ENCODE measurements at places on chromosomes 5 and 9.

- no peak for DNase-seq
These were observed 513.5 kb downstream of the DMAC1 start for GRCh38 chr9:7286101-7286500.

DNA sequence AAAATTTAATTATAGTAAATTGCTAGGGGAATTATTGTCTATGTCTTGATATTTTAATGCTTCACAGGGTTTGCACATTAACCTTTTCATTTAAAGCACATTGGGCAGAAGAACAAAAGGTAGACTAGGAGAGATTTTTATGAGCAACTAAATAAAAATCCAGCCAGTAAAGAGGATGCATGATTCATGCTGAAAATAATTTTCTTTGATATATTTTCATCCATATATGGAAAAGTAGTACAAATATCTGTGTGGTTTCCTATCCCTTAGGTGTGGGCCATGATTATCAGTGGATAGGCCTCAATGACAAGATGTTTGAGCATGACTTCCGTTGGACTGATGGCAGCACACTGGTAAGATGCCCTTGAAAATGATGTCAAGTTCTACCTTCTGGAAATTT is 83.1 kb downstream of the VCAN start:
- no peak for DNase-seq

- no peak for DNase-seq
These were observed 72.1 kb upstream of the DNAH5 start for GRCh38 chr5:14016549-14016948.

DNA sequence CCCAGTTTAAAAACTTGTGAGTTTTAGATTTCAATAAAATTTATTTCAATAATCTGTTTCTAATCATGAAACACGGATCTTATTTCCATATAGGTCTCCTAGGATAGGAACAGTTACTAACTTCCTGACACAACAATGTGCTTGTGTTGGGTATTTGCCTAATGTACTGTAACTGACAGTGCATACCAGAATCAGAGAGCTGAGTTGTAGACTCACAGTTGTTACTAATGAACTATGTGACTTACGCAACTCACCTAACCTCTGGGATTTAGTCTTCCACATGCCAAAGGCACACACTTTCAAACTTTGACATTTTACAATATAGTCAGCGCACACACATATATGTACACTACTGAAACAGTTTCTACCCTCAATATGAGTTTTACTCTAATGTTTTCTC is 77.7 kb downstream of the HOMER1 start:
- DNase-seq: peak; percentile 28

- DNase-seq: peak; percentile 42
These were observed 579.7 kb upstream of the ZNF608 start for GRCh38 chr5:125326150-125326510.

DNA sequence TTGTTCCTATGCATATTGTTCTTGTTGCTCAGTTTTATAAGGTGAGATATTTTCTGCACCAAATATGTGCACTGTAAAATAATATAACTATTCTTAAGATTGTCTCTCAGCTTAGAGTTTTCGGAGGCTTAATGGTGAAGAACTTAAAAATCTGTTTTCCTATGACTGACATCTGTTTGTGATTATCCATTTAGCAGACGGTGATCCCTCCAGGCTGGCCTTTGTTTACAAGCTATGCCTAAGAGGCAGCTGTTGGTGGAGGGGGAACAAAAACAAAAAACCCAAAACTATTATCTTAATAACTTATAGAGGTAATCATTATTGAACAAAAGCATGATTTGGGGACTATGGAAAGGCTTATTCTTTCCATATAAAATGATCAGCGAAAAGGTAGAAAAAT is 658 bp downstream of the PDCD1LG2 start:
- no peak for DNase-seq

DNA sequence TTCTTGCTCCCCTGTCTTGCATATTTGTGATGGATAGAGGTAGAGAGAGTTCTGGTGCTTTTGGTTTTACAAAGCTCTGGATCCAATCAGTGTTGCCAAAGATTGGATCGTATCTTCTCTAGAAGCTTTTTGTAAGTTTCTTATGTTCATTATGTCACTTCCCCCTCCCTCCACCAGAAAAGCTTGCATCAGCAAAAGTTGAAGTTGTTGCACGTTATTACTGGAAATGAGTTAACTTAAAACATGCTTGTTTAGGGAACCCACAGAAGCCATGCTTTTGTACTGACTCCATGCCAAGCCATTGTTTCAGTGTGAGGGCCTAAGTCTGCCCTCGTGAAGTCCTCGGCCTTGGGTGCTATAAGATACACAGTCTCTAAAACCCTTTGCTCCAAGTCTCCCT is 186.5 kb downstream of the ERCC6L2 start:
- no peak for DNase-seq

DNA sequence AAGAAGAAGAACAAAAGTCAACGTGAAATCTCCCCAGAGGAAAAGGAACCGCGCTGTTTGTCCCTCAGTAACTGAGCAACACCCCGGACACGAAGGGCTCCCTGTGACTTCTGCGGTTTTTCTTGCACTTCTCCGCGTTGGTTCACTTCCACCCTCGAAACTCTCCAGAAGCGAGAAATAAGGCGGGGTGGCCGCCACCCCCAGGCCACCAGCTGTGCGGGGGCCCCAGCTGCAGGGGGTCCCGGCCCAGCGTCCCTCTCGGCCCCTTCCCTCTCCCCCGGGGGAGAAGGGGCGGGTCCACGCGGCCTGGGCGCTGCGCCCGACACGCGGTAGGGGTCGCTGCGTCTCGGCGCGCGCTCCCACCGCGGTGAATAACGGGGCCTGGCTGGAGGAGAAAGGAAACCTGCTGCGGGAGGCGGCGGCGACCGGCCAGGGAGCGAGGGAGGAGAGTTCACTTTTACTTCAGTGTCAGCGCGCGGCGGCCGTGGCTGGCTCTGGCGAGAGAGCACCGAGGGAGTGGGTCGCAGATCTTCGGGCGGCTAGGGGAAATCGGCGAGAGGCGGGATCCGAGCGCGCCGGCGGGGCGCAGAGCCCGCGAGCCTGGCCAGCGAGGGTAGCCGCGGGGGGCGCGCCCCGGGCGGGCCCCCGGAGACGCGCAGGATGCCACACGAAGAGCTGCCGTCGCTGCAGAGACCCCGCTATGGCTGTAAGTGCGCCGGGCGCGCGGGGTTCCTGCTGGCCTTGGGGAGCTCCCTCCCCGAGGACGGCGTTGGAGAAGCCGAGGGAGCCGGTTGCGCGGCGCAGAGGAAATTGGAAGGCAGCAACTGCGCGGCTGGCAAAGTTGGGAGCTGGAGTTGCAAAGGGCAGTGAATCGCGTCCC is at the start of gene IQGAP2:
Gene IQGAP2, plus strand, starts transcription at position 400 of the 880 bp plus-strand sequence. Its CDS starts 261 bp downstream, at position 661.
- peak; percentile 81 for DNase-seq

DNA sequence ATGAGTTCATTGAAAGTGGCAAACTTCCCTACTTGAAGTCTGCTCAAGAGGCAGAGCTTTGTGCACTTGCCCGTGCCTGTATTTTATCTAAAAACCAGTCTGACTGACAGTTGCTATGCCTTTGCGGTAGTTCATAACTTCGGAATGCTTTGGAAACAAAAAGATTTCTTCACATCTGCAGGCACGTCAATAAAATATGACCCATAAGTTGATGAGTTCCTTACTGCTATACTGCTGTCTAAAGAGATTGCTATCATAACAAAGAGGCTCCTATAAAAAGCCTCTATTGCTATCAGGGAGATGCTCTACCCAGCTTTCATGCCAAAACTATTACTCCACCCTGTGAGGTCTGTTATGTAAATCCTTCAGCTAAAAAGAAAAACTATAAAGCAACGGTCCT is 25.4 kb upstream of the RNF20 start:
- peak; percentile 27 for DNase-seq

GRCh38 chr5:128121651-128122050 is 38.1 kb downstream of the SLC12A2 start:
- no peak for DNase-seq

- no peak for DNase-seq
These were observed 39.0 kb downstream of the RGS3 start for GRCh38 chr9:113502427-113503034.

GRCh38 chr5:95909738-95910137 is 51.9 kb downstream of the ELL2 start:
- no peak for DNase-seq

DNA sequence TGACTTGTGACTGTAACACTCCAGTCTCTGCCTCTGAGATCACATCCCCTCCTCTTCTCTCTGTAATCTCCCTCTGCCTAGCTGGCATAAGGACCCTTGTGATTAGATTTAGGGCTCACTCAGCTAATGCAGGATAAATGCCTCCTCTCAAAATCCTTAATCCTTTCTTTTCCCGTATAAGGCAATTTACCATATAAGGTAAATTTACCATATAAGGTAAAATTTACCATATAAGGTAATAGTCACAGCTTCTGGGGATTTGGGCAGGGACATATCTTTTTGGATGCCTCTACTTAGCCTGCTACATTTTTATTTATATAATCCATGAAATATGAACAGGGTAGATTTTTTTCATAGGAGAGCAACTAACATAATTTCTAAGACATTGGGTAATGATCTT is 318.0 kb upstream of the PUM3 start:
- DNase-seq: no peak

GRCh38 chr9:124125651-124125977 is 114.0 kb downstream of the LHX2 start:
- DNase-seq: no peak

- DNase-seq: no peak
These were observed 2.1 kb downstream of the CPLANE1 start for GRCh38 chr5:37247036-37247435.

- no peak for DNase-seq
These were observed 20.9 kb downstream of the SH3GLB2 start for GRCh38 chr9:129007035-129007765.

DNA sequence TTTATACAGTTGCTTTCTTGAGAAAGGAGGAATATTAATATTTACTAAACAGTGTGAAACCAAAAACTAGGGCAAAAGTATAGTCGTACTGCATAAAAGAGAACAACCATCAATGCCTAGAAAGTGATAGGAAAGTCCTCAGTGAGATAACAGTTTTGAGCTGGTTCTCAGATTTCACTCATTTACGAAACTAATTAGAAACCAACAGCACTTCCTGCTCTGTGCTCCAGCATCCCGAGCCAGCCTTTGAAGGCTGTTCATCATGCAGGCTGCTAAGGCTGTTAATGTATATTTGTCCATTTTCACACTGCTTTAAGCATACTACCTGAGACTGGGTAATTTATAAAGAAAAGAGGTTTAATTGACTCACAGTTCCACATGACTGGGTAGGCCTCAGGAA is 2039.9 kb downstream of the EFNA5 start:
- no peak for DNase-seq

- DNase-seq: no peak
These were observed 4.2 kb downstream of the TRIM7 start for GRCh38 chr5:181200816-181201215.

- DNase-seq: no peak
These were observed 173.7 kb downstream of the GABRB2 start for GRCh38 chr5:161372682-161373344.

DNA sequence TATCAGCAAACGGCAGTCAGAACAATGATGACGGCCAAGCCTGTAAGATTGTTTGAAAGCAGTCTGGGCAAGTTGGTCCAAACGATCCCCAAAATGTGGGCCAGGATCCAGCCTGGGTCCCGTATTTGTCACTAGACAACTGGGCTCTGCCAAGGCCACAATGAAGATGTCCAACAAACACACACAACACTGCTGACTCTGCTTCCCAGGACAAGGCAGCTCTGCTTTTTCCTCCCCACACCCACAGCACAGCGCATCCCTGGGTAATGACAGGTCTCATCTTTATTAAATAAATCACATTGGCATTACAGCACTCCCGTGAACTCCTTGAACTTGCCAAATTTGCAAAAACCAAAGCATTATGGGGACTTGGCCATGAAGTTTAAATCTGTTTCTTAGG is 424.1 kb upstream of the ACTBL2 start:
- DNase-seq: no peak

- DNase-seq: no peak
These were observed 1196.9 kb upstream of the C9orf72 start for GRCh38 chr9:28770226-28770625.

GRCh38 chr5:68379275-68380036 is 163.9 kb downstream of the PIK3R1 start:
- DNase-seq: no peak

DNA sequence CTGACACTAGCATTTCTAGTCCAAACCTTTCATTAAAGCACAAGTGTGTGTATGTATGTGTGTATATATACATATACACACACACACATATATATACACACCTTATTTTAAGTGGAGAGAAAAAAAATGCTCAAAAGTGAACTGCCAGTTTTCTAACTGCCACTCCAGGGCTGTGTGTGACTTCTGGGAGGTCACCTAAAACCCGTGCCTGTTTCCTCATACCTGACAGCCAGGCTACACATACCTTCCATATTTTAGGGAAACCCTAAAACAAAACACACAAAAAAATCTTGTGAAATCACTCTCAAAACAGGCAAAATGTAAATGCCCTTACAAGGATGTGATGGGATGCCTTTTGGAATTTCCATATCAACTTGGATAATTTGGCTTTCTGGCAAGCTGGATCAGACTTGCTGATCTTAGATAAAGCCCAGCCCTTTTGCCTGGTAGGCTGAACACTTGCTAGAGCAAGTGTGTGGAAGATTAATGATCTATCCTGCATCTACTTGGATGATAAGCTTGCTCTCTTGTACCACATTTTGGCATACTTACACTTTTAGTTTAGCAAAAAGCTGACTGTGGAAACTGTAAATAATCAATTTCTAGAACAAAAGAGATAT is 127.8 kb downstream of the GNAQ start:
- no peak for DNase-seq

DNA sequence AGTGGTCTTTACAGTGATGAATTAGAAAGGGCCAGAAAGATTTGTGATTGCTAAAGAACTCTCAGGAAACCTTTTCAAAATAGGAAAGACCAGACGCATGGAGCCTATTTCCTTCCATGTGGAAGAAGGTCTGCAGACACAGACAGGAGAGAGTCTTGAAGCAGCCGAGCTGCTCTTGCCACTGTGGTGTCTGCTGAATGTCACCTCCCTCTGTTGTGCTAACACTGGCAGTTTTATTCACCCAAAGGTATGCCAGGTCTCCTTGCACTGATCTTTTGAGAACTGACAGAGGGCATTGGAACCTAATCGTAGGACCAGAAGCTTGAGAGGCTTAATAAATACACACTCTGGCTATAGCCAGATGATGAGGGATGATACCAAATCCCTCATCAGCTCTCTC is 108.7 kb downstream of the SREK1 start:
- DNase-seq: no peak

DNA sequence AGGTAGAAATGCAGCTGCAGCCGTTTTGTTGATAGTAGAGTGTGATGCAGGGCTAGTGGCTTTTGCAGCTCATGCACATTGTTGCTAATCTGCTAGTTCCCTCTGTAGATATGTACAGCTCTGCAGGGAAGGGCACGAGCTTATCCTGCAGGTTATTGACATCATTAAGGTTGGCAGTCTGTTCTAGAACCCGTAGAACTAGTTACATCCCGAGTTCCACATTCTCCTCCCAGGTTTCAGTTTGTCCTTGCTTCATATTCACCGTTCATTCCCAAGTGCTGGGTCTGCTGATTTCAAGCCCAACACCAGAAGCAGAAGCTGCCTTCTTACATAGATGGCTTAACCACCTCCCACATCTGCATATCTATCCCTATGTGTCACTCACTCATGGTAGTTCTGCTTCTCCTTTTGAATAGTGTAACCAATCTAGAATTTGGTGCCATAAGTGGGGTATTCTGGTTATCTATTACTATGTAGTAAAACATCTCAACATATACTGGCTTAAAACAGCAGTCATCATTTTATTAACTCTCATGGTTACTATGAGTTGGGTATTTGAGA is 38.1 kb downstream of the CRHBP start:
- DNase-seq: no peak

All from HTR-8/SVneo (cell line).